ENCODE measurements at places on chromosomes 6 and 20. TPM values are rescaled to one million over a fixed set of nuclear protein-coding genes. Genes with fewer than 3 reads are reported as not detected.

The SLC12A5 gene
- 6.9 TPM for total RNA-seq

DNA sequence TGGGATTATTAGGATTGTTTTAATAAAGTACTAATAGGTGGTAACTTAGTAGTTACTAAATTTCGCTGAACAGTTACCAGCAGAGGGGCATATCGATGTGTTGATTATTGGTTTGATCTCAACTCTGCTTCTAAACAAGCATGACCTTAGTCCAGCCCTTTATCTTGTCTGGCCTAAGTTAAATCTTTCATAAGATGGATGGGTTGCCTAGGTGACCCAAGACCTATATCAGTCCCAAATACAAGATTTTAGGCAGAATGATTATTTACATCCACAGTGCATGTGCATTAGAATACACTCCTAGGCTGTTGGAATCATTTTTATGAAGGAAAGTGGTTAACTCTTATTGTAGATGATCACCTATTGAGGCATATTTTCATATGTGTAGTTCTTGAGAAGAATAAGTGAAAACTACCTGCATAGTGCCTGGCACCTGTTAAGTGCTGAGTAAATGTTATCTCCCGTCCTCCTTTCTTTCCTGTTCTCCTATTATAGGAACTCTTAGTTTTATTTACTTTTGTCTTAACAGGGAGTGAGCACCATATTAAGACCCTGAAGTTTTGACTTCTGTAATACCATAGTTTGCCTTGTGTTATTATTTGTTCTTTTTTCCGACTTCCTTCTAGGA is 1.1 kb downstream of the HSF2 start:
- no peak for DNase-seq

DNA sequence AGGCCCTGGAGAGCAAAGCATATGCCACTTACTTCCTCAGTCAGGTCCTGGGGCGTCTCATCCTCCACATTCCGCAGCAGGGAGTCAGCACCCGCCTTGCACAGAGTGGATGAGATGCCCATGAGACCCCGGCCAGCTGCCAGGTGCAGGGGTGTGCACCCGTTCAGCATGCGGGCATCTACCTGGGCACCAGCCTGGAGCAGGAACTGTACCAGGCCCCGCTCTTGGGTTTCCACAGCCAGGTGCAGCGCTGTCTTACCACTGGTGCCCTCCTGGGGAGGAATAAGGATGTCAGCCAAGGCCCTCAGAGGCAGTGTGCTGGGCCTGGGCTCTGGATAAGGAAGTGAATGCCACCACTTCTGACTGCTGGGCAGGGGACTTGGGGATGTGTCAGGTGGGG is 2.7 kb upstream of the SLC35B2 start:
- DNase-seq = no peak

GRCh38 chr6:169937389-169938261 is 186.2 kb downstream of the ERMARD start:
- no peak for DNase-seq

GRCh38 chr6:125932451-125932795 is 24.1 kb upstream of the HINT3 start:
- DNase-seq = no peak

GRCh38 chr20:32893263-32894025 is 34.7 kb downstream of the EFCAB8 start:
- no peak for DNase-seq
